Stimulated activated CD4-positive, alpha-beta T cell treated with anti-CD3 and anti-CD28 coated beads, Interleukin-2, amount 100 ng/mL, for 24 hours (primary cell): ENCODE measurements at places on chromosomes 3 and 15.

DNA sequence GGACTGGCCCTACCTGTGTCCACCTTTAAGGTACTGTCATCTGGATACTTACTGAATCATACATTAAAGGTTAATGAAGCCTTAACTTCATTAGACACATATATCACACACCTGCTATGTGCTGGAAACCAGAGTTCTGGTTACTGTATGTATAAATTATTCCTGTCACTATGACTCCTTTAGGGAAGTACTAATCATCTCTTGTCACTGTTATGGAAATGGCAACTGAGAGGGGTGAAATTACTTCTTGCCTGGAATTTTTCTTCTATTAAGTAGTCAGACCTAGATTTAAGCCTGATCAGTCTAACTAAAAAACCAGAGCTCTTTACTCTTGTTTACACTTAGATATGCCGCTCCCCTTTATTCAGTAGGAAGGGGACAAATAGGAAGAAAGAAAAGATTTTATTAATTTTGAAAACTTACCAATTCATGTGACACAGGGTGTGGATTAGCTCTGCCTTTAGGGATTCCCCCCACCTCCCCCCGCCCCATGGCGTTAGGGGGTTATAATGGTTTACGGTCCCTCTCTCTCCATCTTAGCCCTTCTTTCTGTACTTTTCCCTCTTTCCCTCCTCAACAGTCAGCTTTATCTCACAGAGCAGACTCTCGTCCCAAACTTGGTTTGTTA lies 152.5 kb downstream of the KLHL25 start:
- DNase-seq, result no peak

- no peak for DNase-seq
These were observed 59.7 kb upstream of the GK5 start for GRCh38 chr3:142285083-142285517.

DNA sequence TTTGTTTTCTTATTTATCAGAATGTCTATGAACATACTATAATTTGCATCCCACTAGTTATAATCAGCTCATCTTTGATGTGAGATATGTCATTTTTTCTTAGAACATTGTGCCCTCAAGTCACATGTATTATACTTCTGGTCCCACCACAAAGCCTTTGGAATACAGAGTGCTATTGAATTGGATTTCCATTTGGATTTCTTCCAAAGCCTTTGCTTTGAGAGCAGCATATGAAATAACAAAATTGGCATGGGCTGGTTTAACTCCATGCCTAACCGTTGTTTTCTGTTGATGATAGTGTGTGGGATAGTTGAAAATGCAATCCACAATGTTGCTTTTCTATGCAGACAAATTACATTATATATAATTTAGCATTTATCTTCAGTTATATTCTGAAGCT lies 284.5 kb upstream of the PLSCR5 start:
- DNase-seq, result no peak

DNA sequence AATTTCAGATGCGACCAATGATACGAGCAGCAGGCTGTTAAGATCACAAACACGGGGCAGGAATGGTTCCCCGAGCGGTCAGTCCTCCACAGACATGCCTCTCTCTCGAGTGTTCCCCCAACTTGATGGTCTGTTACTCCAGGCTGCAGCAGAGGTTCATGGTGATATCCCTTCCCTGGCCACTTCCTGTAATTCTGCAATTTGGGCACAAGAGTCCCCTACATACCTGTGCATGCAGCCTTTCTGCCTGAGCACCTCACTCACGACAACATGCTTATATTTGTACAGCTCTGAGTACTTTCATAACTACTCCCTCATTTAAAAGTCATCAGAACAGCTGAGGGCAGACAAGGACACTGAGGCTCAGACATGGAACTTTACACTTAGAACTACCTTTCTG lies 408.1 kb upstream of the NR2F2 start:
- DNase-seq, result no peak

DNA sequence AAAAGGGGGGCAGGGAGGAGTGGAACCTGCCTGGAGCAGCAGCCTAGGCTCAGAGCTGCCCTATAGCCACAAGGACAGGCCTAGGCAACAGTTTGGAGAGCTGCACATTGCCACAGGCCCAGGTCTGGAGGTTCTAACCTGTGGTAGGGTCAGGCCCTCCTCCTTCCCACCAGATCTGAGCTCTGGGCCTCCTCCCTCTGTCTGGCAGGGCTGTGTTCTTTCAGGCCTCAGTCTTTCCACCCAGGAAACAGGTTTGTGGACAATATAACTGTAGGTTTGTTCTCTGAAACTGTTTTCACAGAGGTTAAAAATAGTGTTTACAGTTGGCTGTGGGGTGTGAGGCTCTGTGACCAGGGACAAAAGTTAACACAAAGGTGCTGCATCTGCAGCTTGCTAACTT lies 9.0 kb upstream of the CAMKV start:
- no peak for DNase-seq

GRCh38 chr3:3771094-3771493 lies 28.1 kb upstream of the LRRN1 start:
- DNase-seq, result no peak

GRCh38 chr15:90893175-90894090 lies 9.1 kb downstream of the FES start:
- peak; percentile 35 for DNase-seq

DNA sequence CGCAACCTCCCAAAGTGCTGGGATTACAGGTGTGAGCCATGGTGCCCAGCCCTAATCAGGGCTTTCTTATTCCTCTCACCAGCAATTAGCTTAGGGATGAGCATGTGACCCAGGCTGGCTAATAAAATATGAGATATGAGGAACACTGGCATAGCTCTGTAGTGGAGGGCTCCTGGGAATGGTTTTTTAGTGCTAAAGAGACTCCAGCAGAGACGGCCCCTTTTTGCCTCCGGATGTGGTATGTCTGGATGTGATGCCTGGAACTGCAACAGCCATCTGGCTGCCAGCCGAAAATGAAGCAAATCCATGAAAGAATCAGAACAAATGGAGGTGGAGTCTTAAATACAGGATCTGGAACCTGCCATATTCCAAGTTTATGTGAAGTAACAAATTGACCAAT lies 69.1 kb upstream of the MAGI1 start:
- no peak for DNase-seq

DNA sequence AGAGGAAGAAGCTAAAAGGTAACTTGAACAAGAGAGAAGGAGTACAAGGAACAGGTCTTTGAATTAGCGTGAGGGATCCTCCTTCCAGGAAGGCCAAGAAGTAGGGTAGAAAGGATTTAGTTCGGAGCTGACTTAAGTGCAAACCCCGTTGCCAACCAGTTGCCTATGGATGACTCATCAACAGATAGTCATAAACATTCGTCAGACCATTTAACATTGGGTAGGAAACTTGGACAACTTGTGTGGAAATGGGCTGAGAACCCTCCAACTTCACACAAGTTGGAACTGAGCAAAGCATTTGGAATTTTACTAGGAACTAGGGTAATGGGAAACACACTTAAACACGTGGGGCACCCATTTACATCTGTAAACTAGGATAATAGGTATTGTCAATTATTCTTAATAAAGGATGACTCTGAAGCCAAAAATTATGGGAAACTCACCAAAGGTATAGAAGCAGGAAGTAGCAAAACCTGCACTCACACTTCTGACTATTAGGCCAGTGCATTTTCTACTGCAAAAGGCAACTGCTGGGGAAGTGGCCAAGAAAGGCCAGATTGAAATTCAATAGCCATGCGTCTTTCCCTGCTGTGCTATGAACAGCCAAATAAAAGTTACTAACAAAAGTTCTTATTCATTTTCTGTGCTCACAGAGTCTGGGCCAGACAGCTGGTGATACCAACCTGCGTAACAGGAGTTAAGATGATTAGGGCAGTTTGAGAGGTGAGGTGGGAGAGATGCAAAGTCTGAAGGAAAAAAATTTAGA lies 174.5 kb upstream of the TMC3 start:
- DNase-seq, result no peak

- no peak for DNase-seq
These were observed 105.8 kb upstream of the ARL6 start for GRCh38 chr3:97658668-97659285.

- no peak for DNase-seq
These were observed 18.4 kb downstream of the CLDN1 start for GRCh38 chr3:190303884-190304283.

DNA sequence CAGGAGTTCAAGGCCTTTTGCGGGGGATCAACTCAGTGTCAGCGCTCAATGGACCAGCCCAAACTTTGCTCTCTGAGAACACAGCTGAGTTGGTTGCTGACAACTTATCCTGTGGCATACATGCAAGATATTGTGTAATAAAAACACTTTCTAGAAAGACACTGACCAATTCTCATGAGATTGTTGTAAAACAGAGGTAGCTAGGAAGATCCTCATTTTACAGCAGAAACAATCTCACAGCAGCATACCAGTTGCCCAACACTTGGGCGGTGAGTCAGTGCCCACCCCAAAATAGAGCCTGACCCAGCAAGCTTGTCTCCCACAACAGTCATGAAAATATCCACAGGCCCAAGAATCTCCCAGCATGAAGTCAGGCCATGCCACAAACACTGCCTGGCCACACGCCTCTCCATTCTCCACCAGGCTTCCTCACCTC lies 18.2 kb downstream of the KLHL6 start:
- no peak for DNase-seq

DNA sequence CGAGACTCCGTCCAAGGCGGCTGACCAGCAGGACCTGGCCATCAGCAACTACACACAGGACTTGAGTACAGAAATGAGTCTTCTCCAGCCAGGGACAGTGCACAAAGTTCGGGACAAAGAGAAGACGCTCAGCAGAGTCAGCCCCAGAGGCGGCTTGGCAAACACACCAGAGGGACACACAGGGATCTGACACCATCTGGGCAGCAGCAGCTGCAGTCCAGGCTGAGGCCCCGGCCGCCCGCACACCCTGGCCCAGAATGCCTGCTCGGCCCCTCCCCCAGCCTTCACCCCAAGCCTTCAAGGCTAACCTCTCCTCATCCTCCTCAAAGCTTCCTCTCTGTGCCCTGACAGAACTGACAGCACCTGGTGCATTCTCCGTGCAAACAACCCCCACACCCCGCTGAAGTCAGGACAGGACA lies 61.1 kb downstream of the XXYLT1 start:
- DNase-seq, result no peak

DNA sequence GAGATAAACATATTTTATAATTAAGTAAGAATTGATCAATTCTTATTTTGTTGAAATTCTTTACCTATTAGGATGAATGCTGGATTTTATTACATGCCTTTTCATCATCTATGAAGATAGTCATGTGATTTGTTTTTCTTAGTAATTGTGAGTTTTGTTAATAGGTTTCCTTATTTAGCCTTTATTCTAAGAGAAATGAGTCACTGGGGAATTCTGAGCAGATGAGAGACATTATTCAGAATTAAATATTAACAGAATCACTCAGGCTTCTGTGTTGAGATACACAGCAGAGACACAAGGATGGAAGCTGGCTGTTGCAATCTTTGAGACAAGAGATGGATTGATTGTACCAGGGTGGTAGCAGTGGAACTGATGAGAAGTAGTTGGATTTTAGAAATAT lies 7.4 kb upstream of the ANO10 start:
- DNase-seq, result no peak

GRCh38 chr3:23094890-23095462 lies 108.2 kb upstream of the UBE2E2 start:
- no peak for DNase-seq

DNA sequence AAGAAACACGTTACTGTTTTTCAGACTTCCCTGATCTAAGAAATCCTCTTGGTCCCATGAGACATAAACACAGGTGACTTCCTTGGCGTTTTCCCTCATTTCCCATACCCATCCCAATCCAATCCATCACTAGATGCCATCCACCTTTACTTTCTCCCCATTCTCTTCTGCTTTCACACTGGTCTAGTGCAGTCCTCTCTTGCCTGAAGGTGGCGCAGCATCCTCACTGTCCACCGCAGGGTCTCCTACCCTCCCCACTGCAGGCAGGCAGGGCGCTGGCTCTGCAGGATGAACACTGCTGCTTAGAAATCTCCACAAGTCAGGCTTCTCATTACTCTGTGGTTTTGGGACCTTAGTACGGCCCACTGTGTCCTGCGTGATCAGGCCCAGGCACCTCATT lies 58.2 kb downstream of the RAB7A start:
- DNase-seq, result peak; percentile 68

DNA sequence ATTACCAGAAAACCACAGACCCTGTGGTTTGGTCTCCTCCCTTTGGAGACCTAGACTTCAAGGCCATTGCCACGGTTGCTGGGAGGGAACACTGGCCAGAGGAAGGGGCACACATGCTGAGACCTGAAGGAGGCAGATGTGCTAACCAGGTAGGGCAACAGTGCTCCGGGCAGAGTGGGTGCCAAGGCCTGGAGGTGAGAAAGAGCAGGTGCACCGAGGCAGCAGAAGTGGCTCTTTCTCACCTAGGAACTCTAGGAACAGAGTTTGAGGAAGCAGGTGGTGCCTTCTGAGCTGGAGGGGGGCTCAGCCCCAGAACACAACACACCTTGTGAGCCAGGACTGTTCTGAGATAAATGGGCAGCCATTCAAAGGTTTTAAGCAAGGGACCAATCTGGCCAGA lies 106.1 kb downstream of the MEGF11 start:
- no peak for DNase-seq

- DNase-seq, result no peak
These were observed 95.4 kb downstream of the ISL2 start for GRCh38 chr15:76431971-76432370.

DNA sequence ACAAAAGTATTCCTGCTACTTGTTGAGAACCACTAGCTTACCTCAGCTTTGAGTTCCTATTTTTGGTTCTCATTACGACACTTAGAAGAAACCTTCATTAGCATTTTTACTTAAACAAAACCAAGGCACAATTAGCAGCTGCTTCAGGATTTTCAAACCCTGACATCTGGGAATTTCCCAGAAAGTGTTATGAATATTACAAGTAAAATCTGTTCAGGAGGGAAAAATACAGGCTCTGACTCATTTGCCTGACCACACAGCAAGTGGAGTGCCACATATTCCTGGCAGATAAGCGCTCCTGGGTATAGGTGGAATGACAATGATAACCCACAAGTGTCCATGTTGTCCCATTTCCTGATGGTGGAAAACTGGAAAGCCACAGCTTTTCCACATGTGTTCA lies 10.3 kb upstream of the RFTN1 start:
- DNase-seq, result no peak

GRCh38 chr3:135017003-135017893 lies 222.2 kb downstream of the EPHB1 start:
- DNase-seq, result no peak

GRCh38 chr3:127159543-127159942 lies 33.4 kb upstream of the PRR23E start:
- DNase-seq, result no peak

DNA sequence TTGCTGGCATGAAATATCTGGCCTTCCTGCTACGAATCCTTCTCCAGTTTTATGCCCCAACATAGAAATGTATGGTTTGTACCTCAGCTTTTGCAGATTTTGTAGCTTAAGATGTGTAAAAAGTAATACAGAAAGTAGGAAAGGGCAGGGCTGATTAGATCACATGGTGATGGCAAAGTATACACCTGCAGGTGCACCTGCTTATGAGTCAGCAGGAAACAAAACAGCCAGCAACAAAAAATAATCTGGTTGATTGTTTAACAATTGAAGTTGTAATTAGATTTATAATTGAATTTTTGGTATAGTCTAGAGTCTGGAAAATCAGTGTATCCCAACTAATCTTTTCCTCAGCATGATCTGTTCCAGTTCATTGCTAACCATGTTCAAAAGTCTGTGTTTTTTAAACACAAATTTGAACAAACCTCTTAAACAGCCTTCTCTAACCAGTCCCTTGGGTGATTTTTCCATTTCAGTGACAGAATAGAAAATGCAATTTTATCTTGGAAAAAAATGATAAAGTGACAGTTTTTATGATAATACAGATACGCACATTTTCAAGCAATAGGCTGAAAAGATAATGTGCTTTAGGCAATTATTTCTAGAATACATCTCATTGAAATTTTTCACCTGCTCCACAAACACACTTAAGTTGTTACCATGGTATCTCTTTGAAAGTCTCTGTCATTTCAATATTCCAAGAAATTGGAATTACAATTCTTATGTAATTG lies 477.4 kb downstream of the NAALADL2 start:
- DNase-seq, result no peak
